ENCODE measurements at places on chromosomes 1 and 21.
A peak's percentile ranks its signal among the peaks of the same experiment; 100 is the strongest.

GRCh38 chr1:113610372-113610771, 148.9 kb downstream of the PHTF1 start:
- no peak for DNase-seq

- no peak for DNase-seq
Observed at GRCh38 chr1:204909109-204909508, 38.4 kb downstream of the NFASC start.

- peak; percentile 69 for DNase-seq
Observed at GRCh38 chr1:164591858-164592257, 32.9 kb downstream of the PBX1 start.

- no peak for DNase-seq
Observed at GRCh38 chr1:86950712-86951419, 36.4 kb downstream of the HS2ST1 start.

GRCh38 chr1:56097713-56098112, 481.6 kb downstream of the PLPP3 start:
- no peak for DNase-seq

DNA sequence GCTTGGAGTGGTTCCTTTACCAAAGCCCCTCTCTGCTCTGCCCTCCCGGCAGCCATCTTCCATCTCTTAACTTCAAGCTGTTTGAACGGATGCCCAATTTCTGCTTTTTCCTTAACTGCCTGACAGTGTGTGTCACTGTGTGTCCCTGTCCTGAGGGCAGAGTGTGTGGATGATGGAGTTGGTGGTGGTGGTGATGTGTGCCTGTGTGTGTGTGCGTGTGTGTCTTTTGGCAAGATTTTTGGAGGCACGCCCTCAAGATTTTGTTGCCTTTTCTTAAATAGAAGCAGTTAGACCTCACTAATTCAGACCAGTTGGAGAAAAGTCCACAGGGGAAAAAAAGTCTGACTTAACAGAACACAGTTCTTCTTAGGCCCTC, 30.3 kb downstream of the SERTAD4 start:
- peak; percentile 76 for DNase-seq

DNA sequence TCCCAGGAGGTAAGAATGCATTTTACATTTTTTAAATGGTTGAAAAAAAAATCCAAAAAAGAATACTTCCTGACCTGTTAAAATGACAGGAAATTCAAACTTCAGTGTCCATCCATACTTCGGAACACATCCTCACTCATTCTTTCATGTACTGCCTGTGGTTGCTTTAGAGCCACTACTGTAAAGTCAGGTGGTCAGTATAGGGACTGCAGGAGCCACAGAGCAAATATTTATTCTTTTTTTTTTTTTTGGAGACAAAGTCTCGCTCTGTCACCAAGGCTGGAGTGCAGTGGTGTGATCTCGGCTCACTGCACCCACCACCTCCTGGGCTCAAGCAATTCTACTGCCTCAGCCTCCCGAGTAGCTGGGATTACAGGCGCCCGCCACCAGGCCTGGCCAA, 124.7 kb downstream of the CLIC6 start:
- DNase-seq, result no peak

DNA sequence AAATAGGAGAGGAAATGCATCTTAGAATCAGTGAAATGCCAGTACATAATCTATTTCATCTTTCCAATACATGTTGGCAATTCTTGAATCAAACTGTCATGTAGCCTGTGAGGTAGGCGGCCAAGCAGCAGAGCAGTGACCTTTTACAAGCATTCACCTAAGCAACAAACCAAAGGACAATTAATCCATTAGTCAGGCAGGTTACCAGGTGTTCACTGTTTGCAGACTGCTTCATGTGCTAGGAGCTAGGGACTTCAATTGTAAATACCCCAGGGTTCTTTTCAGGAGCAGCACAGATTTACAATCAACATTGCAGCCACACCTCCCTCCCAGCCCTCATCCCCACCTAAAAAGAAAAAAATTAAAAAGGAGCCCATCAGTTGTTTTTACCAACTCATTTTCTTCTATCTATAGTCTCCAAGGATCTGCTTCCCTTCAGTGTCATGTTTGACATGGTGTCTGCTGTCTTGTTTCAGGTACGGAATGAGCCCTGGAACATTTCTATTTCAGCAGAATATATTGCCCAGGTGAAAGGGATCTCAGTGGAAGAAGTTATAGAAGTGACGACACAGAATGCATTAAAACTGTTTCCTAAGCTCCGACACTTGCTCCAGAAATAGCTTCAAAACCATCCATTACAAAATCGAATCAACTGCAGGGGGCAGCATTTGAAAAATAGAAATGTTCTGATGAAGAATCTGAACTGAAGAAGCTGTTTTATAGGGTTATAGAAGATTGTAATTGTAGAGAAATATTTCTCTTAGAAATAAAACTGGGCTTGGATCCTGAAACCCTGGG, 23.0 kb downstream of the TATDN3 start:
- peak; percentile 28 for DNase-seq

- no peak for DNase-seq
Observed at GRCh38 chr1:169584483-169585144, 1.7 kb downstream of the F5 start.

- DNase-seq, result no peak
Observed at GRCh38 chr21:33201956-33202355, 27.8 kb upstream of the IFNAR2 start.

DNA sequence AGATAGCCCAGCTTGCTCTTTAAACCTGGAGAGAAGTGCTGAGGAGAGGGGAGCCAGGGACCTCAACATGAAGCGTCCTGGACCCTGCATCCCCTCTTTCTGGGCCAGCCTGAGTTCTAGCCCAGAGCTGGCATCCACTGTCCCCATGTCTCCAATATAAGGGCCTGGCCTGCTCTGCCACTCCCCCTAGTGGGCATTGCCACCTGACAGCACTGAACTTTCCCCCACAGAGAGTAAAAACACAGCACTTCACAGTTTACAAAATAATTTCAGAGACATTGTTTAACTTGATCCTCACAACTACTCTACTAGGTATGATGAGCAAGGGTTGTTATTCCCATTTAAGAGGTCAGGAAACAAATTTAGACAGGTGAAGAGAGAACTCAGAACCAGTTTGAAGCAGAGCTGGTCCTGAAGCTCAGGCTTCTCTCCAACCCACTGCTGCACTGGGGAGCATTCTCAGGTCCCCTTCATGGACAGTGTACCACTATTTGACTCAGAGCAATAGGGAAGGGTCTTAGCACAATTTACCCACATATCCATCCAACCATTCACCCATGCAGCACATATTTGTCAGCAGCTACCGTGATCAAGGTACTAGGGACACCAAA, 151.2 kb downstream of the DMRTA2 start:
- no peak for DNase-seq

DNA sequence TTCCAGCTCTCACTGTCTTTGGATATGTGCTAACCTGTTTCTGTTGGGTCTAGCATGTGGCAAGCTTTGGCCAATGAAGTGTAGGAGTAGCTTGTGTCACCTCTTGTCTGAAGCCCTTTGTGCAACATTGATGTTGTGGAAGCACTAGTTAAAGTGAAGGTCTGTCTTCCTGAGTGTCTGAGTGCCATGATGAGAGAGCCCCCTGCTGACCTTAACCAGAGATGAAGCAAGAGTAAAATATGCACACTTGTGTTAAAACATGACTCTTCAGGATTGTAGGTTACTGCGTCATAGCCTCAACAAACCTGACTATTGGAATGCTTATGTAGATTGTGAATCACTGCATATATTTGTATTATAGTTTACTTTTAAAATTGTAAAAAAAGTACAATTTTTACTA, 103.7 kb downstream of the NCAM2 start:
- peak; percentile 3 for DNase-seq

DNA sequence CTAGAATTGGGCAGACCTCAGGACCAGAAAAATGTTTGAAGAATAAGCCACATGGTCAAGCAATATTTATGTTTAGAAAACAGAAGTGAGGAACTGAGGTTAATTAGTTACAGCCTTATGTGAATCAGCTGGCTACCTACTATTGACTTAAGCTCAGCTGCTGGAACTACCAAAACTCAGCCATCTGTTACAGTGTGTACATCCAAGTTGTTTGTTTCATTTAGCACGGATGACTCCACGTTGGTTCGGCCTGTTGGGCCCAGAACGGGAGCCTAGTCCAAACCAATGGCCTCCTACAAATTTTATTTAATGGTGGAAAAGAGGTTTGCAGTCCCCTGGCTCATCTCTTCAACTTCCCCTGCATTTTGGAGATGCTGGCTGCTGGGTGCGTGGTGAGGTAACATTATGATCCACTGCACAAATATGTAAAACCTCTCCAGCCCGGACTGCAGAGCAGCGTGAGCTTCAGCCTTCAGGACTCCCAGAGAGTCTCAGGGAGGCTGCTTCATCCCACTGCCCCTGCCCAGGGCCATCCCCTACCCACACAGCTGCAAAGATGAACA, 143.4 kb downstream of the ZZZ3 start:
- peak; percentile 94 for DNase-seq

GRCh38 chr1:188169971-188170370, 1341.2 kb downstream of the PLA2G4A start:
- DNase-seq, result no peak
